ENCODE measurements at places on chromosomes 16 and 17.

DNA sequence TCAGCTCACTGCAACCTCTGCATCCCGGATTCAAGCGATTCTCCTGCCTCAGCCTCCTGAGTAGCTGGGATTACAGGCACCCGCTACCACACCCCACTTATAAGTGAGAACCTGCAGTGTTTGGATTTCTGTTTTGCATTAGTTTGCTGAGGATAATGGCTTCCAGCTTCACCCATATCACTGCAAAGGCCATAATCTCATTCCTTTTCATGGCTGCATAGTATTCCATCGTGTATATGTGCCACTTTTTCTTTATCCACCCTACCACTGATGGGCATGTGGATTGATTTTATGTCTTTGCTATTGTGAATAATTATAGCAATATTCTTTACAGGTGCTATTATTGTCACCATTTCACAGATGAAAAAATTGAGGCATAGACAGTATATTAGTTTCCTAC, 301.0 kb upstream of the MAF start:
- no peaks in the 10 kb centered on the region for H3K36me3 ChIP-seq
- H3K4me1 ChIP-seq, result peaks cover 5% of the 10 kb centered on the region
- DNase-seq, result no peak
- H3K4me3 ChIP-seq, result no peak overlapping the region
- H3K27me3 ChIP-seq, result peaks cover 2% of the 10 kb centered on the region

DNA sequence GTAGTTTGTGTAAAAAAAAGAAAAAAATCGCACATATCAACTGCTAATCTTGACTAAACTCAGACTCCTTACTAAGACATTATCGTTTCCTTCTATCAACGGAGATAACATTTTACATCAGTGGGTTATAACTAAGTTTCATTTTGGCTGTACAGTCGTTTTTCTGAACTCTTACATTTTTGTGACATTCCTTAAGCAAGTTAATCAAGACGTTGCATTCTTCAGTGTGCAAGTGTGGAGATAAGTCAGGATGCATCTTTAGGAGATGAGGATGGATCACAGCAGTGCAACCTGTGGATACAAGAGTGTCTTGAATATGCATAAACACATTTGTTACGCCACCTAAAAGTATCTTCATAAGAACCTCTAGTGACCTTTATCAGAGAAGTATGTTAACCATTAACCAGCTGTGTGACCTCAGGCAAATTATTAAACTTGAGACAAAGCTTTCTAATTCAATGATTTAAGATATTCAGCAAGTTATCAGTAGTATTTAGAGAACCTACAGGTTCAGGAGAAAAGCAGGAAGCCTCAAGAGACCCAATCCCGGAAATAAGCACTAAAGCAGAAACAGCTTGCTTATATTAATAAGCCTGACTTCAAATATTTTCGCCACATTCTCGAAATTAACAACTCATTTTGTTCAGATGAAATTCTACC, 9.4 kb downstream of the CMC2 start:
- no peaks in the 10 kb centered on the region for H3K27me3 ChIP-seq
- H3K36me3 ChIP-seq, result peaks cover 3% of the 10 kb centered on the region
- no peak overlapping the region for H3K4me3 ChIP-seq

DNA sequence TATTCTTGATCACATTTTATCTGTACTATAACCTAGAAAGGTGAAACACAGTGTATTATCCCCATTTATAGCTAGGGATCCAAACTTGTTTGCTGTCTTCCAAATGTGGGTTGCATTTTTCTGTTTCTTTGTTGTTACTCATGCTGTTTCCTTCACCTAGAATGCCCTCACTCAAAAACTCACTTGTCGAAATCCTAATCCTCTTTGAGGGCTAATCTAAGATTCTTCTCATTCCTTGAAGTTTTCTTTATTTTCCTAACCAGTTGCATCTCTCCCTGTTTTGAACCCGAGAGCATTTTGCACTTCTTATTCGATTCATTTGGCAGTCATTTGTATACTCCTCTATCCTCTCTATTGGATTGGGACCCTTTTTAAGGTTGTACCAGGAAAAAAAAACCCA, 9.6 kb downstream of the CALCOCO2 start:
- H3K4me3 ChIP-seq, result no peak overlapping the region
- no peak overlapping the region for H3K27ac ChIP-seq

- H3K4me3 ChIP-seq, result peak overlapping the region; percentile 93
- peak; percentile 81 for DNase-seq
- H3K4me1 ChIP-seq, result peaks cover 14% of the 10 kb centered on the region
- peak overlapping the region; percentile 84 for H3K27ac ChIP-seq
Measured at GRCh38 chr17:67993153-67993997, 2.9 kb downstream of the C17orf58 start.

GRCh38 chr17:55584055-55584685, 72.9 kb upstream of the SMIM36 start:
- peaks cover 4% of the 10 kb centered on the region for H3K27me3 ChIP-seq
- no peaks in the 10 kb centered on the region for H3K36me3 ChIP-seq
- DNase-seq, result no peak
- H3K27ac ChIP-seq, result no peak overlapping the region

GRCh38 chr17:29116804-29117753, 63.1 kb downstream of the MYO18A start:
- H3K36me3 ChIP-seq, result peaks cover 20% of the 10 kb centered on the region
- no peak overlapping the region for H3K27ac ChIP-seq
- peaks cover 7% of the 10 kb centered on the region for H3K27me3 ChIP-seq
- no peaks in the 10 kb centered on the region for H3K4me1 ChIP-seq

GRCh38 chr17:66702106-66702936, 132.6 kb upstream of the CACNG5 start:
- no peak for DNase-seq
- H3K27me3 ChIP-seq, result no peaks in the 10 kb centered on the region
- H3K4me1 ChIP-seq, result no peaks in the 10 kb centered on the region
- no peak overlapping the region for H3K4me3 ChIP-seq

GRCh38 chr16:78996790-78997189, 603.7 kb downstream of the MAF start:
- no peak overlapping the region for H3K4me3 ChIP-seq
- H3K27me3 ChIP-seq, result no peaks in the 10 kb centered on the region
- no peaks in the 10 kb centered on the region for H3K36me3 ChIP-seq
- no peak overlapping the region for H3K27ac ChIP-seq

DNA sequence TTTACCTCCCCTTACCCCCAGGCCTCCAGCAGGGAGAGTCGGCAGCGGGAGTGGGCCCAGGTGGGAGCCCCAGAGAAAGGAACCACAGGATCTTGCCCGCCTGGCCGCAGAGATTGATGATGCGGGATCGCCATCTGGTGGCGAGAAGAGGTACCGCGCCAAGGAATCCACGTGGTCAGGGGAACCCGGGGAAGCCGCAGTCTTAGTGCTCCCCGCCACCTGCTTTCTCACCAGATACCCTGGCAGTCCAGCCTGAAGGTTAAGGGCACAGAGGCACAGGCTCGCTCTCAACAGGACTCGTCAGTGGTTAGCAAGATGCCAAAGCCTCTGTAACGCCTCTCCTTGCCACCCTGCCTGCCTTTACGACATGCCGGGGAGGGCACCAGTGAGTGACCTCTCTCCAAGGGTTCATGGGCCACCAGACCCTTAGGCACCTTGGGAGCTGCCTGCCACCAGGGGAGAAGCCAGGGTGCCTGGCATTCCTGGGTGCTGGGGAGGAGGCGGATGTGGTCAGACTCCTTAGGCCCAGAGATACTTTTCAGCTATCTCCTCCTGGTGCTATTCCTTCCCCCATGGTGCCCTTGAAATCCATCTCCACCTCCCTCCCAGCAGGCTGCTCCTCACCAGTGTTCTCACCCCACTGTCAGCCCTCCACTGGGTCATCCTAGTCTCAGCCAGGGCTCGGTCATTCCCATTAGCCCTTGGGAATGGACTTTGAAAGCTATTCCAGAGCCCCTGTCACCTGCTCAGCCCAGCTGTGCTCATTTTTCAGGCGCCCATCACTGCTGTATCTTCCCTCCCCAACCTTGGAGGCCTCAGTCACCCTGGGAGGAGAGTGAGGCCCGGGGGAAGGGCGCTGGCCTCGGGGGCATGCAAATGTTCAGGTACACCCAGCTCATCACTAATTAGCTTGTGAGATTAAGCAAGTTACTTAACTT, 5.5 kb upstream of the RHBDF2 start:
- H3K27me3 ChIP-seq, result peaks cover under 1% of the 10 kb centered on the region
- peak; percentile 92 for DNase-seq
- peaks cover 1% of the 10 kb centered on the region for H3K4me1 ChIP-seq
- H3K27ac ChIP-seq, result no peak overlapping the region
- H3K4me3 ChIP-seq, result no peak overlapping the region

- H3K4me1 ChIP-seq, result no peaks in the 10 kb centered on the region
- H3K4me3 ChIP-seq, result no peak overlapping the region
- H3K27ac ChIP-seq, result no peak overlapping the region
- DNase-seq, result no peak
- no peaks in the 10 kb centered on the region for H3K36me3 ChIP-seq
Measured at GRCh38 chr17:18981642-18982424, 22.7 kb downstream of the FAM83G start.

DNA sequence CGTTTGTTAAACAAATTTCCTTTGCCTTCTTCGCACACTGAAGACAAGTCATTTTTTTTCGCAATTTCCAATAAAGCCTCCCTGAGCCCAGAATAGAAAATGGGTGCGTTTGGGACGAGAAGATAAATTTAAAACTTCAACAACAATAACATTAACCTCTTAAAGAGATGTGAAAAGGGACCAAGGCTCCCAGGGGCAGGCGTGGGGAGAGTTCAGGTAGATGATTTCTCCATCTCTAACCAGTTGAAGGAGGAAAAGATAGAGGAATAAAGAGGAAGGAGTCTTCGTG, 1.3 kb upstream of the HOXB4 start:
- DNase-seq, result no peak
- H3K27me3 ChIP-seq, result peaks cover 46% of the 10 kb centered on the region
- peaks cover 50% of the 10 kb centered on the region for H3K4me1 ChIP-seq
- H3K27ac ChIP-seq, result peak overlapping the region; percentile 34
- peak overlapping the region; percentile 90 for H3K4me3 ChIP-seq

GRCh38 chr17:55660178-55660886, 62.3 kb downstream of the TMEM100 start:
- peaks cover 32% of the 10 kb centered on the region for H3K4me1 ChIP-seq
- H3K36me3 ChIP-seq, result no peaks in the 10 kb centered on the region
- no peak overlapping the region for H3K4me3 ChIP-seq
- no peaks in the 10 kb centered on the region for H3K27me3 ChIP-seq
- DNase-seq, result no peak

DNA sequence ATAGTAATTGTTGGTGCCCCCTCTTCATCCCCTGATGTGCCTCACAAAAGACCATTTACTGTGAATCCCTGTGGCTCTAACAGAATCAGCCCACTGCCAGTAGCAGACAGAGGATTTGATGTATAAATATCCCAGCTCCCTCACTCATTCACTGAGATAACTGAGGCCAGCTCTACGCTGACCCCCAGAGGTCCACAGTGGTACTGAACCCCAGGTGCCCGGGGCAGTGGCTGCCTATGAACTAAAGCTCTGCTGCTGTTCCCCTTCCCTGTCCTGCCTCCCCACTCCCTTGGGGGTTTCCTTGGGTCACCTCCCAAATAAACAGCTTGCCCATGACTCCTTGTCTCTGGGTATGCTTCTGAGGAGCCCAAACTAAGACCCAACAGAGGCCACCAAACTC, 295.8 kb downstream of the FOXL1 start:
- no peak overlapping the region for H3K4me3 ChIP-seq
- no peaks in the 10 kb centered on the region for H3K36me3 ChIP-seq
- H3K27me3 ChIP-seq, result peaks cover 2% of the 10 kb centered on the region

DNA sequence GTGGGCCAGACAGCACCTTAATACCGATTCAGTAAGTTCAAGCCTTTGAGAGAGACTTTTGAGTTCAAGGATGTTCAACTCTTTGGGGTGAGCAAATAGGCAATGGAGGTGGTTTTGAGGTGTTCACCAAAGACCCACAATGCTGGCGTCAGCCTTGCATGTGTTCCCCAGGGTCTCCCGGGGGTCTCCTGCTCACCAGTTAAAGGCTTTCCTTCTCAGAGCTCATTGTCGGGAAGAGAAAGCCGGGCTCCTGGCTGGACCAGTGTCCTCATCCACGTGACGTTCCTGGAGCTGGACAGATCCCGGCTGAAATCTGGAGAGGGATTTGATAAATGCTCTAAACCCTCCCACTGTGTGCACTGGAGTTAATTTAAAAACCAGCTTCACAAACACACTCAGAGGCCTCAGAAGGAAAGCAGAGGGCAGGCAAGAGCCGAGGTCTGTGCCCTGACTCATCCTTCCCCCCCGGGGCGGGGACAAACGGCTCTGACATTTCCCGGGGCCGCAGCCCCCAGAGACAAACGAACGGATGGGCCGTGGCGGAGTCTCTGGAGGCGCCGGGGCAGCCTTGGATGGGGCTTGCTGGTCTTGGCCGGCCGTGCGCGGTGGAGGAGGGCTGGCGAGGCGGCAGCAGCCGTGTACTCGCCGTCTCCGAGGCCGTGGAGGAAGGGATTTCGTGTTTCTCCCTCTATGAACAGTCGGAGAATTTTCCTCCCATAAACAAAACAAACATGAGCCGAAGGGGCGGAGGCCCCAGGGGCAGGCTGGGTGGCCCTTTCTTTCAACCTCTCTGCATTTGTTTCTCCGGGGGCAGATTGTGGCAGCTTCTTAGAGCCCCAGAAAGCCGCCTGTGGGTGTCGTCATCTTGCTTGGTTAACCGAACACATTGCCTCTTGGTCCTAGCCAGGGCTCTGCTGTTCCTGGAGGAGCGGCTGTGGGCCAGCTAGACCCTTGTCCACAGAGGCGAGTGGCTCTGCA, 94.2 kb downstream of the NTN1 start:
- no peak overlapping the region for H3K4me3 ChIP-seq
- H3K36me3 ChIP-seq, result no peaks in the 10 kb centered on the region
- DNase-seq, result peak; percentile 18
- H3K27ac ChIP-seq, result no peak overlapping the region
- H3K27me3 ChIP-seq, result peaks cover 5% of the 10 kb centered on the region
- H3K4me1 ChIP-seq, result peaks cover 3% of the 10 kb centered on the region

GRCh38 chr17:28926366-28926765, 23.5 kb upstream of the DHRS13 start:
- H3K4me1 ChIP-seq, result peaks cover 18% of the 10 kb centered on the region
- H3K36me3 ChIP-seq, result peaks cover 27% of the 10 kb centered on the region
- no peak for DNase-seq
- no peaks in the 10 kb centered on the region for H3K27me3 ChIP-seq
- H3K27ac ChIP-seq, result no peak overlapping the region

GRCh38 chr17:78844301-78845005, 3.8 kb upstream of the USP36 start:
- peaks cover 5% of the 10 kb centered on the region for H3K27me3 ChIP-seq
- no peak for DNase-seq
- H3K36me3 ChIP-seq, result peaks cover 6% of the 10 kb centered on the region
- no peak overlapping the region for H3K4me3 ChIP-seq
- H3K4me1 ChIP-seq, result peaks cover 9% of the 10 kb centered on the region

- H3K36me3 ChIP-seq, result peaks cover 3% of the 10 kb centered on the region
- H3K27me3 ChIP-seq, result peaks cover 4% of the 10 kb centered on the region
- H3K27ac ChIP-seq, result no peak overlapping the region
- H3K4me1 ChIP-seq, result peaks cover 10% of the 10 kb centered on the region
Measured at GRCh38 chr16:47716571-47716970, 255.4 kb downstream of the PHKB start.

All from endothelial cell (in vitro differentiated cells).